Choroid plexus epithelial cell (primary cell): ENCODE measurements at places on chromosomes 11 and 22.

GRCh38 chr11:71940561-71941219 lies 11.8 kb downstream of the RNF121 start:
- DNase-seq, result no peak

DNA sequence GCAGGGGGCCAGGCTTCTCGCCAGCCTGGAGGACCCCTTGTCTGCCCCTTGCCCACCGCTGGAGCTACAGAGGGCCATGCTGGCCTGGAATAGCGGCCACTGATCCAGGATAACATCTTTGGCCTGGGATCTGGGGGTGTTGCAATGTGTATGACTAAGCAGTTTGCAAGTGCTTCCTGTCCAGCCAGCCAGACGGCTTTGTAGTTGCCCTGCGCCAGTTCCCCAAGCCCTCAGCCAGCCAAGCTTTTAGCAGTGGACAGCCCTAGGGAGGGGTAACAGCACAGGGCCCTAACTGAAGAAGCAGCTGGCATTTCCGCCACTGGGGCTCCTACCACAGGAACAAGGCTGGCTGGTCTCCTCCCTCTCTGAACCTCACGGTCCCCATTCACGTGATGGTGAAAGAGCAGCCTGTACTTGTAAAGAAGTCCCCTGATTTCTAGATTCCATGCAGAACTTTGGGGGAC lies 32.1 kb downstream of the UQCR10 start:
- peak; percentile 93 for DNase-seq

GRCh38 chr11:14041040-14041439 lies 78.5 kb downstream of the SPON1 start:
- DNase-seq, result peak; percentile 1

GRCh38 chr11:69155302-69156234 lies at the start of gene SMIM38:
Gene SMIM38, plus strand, starts transcription at chr11:69155935. Its CDS starts 1,912 bp downstream, at chr11:69157847.
- DNase-seq, result no peak

- peak; percentile 59 for DNase-seq
These were observed 6.5 kb upstream of the CSTPP1 start for GRCh38 chr11:46930089-46930488.

GRCh38 chr11:124081483-124081882 lies 33.8 kb upstream of the VWA5A start:
- peak; percentile 27 for DNase-seq

- DNase-seq, result no peak
These were observed 6.3 kb downstream of the SIK3 start for GRCh38 chr11:117091753-117092477.

DNA sequence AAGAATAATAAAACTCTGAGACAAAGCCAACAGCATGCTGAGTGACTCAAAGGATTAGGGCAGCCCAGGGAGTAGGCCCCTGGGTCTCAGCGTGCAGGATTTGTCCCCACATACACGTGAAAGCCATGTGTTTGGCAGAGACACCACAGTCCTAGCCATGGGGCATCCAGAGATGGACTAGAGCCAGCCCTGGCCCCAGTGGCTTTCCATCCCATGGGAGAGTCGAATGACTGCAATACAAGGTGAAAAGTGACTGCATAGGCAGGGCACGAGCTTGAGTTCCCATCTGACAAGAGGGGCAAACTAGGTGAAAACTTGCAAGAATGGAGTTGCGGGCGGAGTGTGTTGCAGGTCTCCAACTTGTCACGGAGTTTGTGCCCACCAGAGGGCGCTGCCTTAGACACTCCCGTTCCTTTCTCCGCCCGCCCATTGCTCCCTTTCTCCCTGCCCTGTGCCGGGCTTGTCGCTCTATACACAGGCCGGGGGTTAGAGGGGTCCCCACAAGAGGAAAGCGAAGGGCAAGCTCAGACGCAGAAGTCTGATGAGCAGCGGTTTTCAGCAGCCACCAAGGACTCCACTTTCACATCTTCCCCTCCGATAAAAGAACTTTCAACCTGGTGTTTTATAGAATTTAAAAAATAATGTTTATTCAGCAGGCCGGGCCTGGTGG lies 24.2 kb downstream of the TSKU start:
- DNase-seq, result peak; percentile 88

- DNase-seq, result no peak
These were observed 4.4 kb upstream of the ZNRD2 start for GRCh38 chr11:65565624-65566453.

DNA sequence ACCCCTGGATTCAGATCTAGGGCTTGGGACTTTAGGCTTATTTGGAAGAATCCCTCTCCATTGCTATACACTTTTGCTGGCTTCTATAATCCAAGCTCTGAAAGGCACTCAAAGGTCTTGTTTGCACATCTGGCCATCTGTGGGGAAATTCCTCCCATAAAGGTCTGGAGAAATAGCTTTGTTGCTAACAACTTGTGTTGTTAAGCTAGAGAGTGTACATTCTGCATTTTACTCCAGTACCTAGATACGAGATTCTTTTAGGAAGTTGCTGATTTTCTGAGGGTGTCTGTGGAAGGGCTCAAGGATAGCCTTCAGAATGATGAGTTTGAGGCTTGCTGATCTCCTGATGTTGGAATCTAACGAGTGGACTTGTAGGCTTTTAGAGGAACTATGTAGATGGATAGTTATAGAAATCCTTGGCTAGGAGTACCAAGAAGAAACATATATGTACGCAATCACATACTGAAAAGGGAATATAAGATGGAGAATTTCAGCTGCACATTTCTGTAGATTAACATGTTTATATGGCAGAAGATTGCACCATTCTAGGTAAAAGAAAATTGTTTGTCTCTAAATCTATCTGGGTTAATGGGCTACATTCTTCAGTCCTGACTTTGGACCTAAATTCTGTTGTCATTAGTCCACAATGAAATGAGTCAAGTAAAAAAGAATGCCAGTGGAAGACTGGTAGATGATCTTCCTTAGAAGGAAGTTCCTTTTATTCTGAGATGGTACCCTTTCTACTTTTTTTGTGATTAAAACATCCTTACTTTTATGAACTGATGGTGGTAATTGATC lies 51.0 kb downstream of the UBASH3B start:
- DNase-seq, result peak; percentile 86
